Activated CD4-positive, alpha-beta T cell treated with anti-CD3 and anti-CD28 coated beads for 36 hours (primary cell): ENCODE measurements at places on chromosomes 16 and 17. TPM values are rescaled to one million over a fixed set of nuclear protein-coding genes. Genes with fewer than 3 reads are reported as not detected.
A peak's percentile ranks its signal among the peaks of the same experiment; 100 is the strongest.

- H3K27me3 ChIP-seq: no peaks in the 10 kb centered on the region
- peak overlapping the region; percentile 77 for H3K4me3 ChIP-seq
- H3K27ac ChIP-seq: peak overlapping the region; percentile 97
- H3K36me3 ChIP-seq: peaks cover 10% of the 10 kb centered on the region
These were observed 775 bp downstream of the CYTH1 start for GRCh38 chr17:78781104-78781892.

DNA sequence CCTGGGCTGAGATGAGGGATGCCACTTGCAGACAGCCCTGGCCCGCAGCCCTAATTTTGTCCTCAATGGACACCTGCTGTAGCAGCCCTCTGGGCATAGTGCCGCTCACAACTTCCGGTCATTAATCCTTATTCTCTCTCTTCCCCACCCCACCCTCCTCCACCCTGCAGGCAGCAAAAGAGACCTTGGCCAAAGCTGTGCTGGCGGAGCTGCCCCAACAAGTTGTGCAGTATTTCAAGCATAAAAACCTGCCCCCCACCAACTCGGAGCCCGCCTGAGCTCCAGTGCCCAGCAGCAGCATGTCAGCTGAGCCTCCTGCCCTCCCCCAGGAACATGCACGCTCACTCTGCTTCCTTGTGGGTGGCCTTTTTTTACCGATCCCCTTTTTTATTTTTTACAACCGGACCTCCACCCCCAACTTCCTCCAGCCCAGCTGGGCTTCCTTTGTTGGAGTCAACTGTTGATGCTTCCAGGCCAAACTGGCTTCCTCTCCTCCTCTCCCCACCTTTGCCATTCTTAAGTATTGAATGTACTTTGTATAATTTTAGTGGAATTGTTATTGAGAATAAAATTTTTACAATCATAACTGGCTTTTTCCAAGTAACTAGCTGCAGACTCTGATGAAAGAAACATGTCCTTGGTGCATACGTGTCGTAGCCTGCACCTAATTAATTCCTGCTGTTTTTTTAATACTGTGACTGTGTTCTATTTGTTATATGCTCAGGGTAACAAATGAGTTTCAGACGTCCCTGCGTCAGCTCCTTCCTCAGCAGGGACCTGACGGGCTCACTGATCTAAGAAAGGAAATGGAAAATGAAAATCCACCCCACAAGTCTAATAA lies 38.2 kb downstream of the PSME3IP1 start:
- H3K4me1 ChIP-seq: peaks cover 26% of the 10 kb centered on the region
- DNase-seq: no peak
- H3K27ac ChIP-seq: no peak overlapping the region
- H3K36me3 ChIP-seq: peaks cover 9% of the 10 kb centered on the region

GRCh38 chr16:23504076-23504452 lies 6.2 kb downstream of the GGA2 start:
- H3K27me3 ChIP-seq: no peaks in the 10 kb centered on the region
- DNase-seq: no peak

GRCh38 chr17:27218041-27218440 lies 75.9 kb upstream of the WSB1 start:
- H3K27me3 ChIP-seq: peaks cover 2% of the 10 kb centered on the region
- H3K4me3 ChIP-seq: no peak overlapping the region
- H3K36me3 ChIP-seq: no peaks in the 10 kb centered on the region
- no peak for DNase-seq

Gene MT1A
- 1.1 TPM for total RNA-seq
